Amygdala (tissue), 56 donors: ENCODE measurements at places on chromosomes 1 and 21.
A peak's percentile ranks its signal among the peaks of the same experiment; 100 is the strongest.

GRCh38 chr1:207076181-207076955, 12.3 kb upstream of the C4BPB start:
- no peak for DNase-seq

GRCh38 chr1:206687915-206688442, 3.3 kb downstream of the MAPKAPK2 start:
- no peak for DNase-seq

- DNase-seq: no peak
These were observed 158.8 kb downstream of the CLIC6 start for GRCh38 chr21:34827445-34828235.

DNA sequence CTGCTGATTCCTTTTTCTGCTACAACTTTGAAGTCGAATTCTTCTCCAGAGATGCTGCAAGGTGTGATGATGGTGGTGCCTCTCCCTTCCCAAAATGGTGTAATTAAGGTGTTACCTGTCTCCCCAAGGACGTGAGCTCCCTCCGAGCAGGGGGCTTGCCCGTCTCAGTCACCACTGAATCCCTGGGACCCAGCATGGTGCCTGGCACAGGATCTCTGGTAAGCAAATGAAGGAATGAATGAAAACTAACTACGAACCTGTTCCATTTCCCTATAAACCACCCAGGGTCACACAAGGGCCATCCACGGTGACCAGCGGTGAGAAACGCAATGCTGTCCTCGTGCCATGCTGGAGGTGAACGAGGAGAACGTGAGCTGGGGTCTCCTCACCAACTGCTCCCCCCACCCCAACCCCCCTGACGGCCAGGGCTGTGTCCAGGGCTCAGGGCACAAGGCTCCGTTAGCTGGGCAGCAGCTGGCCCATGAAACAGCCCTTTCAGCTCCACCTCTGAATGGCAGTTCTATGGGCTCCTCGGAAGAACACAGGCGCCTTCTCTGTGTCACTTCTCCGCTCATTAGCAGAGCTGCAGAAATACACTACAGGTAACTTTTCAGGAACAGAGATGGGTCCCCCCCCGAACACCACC, 2.2 kb upstream of the MATN1 start:
- DNase-seq: no peak

- DNase-seq: no peak
These were observed 9.6 kb upstream of the ACTL8 start for GRCh38 chr1:17745479-17745955.

GRCh38 chr1:111647736-111648135, 28.1 kb downstream of the RAP1A start:
- no peak for DNase-seq

GRCh38 chr1:245677461-245678240, 522.9 kb downstream of the KIF26B start:
- DNase-seq: no peak

DNA sequence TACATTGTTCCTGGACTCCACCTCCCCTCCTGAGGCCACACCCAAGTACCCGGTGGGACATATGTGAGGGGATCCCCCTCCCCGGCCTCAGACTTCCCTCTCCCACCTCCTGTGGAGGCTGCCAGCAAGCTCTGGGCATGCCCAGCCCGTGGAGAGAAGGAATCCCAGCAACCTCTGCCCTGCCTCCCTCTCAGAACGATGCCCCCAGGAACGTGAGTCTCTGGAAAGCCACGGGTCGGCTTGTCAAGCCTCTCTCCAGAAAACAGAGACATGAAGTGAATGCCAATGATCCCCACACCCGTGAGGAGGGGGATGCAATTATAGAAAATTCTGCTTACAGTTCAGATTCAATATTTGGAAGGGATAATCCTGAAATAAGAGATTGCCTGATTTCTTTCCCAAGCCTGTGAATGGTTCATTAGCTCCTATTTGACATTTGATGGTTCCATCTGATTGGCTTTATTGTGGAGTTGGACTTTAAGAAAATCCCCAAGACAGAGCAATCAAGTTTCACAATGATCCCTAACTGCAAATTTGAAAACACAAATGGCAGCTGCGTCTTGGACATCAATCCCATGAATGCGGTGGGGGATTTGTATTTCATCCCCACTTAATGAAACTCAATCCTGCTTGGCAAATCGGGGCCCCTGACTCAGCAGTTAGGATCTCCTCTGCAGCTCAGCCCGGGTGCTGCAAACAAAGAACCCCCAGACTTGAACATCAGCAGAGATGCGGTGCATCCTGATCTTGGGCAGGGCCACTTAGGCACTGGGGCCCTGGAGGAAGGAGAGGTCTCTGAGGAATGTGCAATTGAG, 9.1 kb upstream of the GUCA2B start:
- DNase-seq: no peak

DNA sequence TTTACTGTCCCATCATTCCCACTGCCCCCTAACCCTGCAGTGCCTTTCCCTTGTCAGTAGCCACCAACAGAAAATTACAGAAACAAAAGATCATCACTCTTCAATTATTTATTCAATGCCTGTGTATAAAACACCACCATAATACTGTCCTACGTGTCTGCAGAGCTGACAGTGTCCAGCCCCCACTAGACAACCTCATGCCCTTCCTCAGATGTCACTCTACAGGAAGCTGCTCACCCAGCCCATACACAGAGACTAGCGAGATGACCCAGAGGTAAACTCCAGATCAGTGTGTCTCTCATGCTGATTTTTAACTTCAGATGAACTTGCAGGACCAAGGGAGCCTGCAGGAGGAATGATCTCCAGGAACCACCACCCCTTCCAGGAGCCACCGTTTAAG, 51.3 kb upstream of the GJA5 start:
- DNase-seq: no peak

DNA sequence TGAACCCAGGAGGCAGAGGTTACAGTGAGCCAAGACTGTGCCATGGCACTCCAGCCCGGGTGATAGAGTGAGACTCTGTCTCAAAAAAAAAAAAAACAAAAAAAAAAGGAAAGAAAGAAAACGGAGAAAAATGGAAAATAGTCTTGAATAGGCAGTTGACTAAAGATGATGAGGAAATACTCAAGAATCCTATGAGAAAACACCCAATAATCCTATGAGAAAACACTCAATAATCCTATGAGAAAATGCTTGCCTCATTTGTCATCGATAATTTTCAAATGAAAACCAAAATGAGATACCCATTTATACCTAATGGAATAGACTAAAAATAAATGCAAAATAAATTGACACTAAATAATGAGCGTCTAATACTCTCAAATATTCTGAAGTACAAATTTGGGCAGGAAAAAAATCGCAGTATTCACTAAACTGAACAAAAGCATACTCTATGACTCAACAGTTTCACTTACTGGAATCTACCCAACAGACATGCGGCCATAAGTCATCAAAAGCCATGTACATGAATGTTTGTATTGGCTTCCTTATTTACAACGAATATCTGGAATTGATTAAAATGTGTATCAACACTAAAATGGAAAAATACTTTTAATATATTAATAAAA, 733.9 kb upstream of the CHRM3 start:
- DNase-seq: no peak

DNA sequence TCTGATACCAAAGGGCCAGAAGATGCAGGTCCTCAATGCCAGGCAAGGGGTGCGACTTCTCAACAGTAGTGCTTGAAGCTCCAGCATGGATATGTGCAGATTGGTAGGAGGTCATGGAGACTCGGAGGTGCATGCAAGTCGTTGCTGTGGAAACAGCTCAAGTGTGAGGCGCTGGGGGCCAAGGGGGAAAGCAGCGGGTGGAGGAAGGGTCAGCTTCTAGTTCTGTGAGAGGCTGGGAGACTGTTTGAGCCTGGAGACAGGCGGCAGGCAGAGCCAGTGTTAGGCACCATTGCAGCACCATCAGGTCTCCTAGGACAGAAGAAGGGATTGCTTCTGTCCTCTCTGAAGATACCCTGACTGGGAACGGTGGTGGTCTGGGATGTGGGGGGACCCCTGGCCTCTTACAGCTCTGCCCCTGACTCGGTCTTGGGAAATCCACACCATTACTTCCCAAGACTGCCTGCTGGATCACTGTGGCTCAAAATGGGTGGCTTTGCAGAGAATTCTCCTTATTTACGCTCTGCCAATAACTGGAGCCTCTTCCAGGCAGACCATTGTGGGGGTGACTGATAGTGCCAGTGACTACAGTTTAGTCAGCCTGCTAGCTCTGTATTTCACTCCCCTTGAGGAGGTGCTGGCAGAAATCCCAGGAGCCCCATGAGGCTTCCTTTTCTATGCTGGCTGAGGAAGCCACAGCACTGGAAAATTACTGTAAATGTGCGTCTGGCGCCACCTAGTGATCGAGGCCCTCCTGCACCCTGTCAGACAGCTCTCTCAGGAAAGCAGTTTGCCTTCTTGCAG, 46.3 kb upstream of the VANGL1 start:
- peak; percentile 79 for DNase-seq

DNA sequence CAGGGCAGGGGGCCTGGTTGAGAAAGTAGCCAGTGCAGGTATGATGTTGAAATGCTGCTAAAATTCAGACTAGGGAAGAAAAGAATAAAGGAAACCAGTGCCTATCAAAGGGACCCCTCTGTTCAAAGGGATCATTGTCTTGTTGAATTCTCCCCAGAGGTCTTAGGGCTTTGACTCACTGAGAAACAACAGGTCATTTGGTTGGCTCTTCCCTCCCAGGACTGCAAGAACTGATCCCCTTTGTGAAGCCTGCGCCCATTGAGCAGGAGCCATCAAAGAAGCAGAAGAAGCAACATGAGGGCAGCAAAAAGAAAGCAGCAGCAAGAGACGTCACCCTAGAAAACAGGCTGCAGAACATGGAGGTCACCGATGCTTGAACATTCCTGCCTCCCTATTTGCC, 11.8 kb upstream of the CELSR2 start:
- no peak for DNase-seq

- DNase-seq: no peak
These were observed 15.1 kb upstream of the PDE9A start for GRCh38 chr21:42638266-42638863.

DNA sequence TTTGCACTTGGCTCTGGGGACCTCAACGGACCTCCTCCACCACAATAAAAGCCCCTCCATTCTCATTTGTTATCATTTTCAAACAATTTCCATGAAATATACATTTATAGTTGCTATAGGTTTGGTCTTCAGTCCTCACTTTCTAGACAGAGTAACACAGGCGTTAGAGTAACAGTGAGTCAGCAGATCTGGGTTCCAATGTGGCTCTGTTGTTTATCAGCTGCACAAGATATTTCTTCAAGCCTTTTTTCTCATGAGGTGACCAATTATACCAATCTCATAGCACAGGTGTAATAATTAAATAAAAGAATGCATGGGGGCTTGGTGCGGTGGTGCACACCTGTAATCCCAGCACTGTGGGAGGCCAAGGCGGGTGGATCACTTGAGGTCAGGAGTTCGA, 32.8 kb upstream of the PSMB2 start:
- no peak for DNase-seq
